ENCODE measurements at places on chromosomes 12 and 14. TPM values are rescaled to one million over a fixed set of nuclear protein-coding genes. Genes with fewer than 3 reads are reported as not detected.

DNA sequence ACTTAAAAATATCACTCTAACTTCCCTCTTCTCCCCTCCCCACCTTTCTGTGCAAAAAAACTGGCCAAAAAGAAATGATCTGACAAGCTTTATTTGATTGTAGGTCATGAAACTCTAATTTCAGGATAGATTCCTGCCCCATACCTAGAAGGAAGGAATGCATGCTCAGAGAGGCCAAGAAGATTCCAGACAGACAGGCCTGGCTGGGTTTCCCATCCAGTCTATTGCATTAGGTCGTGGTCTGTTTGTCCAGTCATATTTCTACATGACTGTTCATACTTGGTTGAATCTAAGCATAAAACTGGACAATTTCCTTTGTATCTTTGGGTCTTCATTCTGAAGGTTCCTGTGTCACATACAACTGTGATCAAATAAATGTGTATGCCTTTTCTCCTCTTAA, 20.0 kb upstream of the SLC15A5 start:
- H3K36me3 ChIP-seq = no peaks in the 10 kb centered on the region
- H3K4me1 ChIP-seq = no peaks in the 10 kb centered on the region
- no peak for DNase-seq
- no peaks in the 10 kb centered on the region for H3K27me3 ChIP-seq

DNA sequence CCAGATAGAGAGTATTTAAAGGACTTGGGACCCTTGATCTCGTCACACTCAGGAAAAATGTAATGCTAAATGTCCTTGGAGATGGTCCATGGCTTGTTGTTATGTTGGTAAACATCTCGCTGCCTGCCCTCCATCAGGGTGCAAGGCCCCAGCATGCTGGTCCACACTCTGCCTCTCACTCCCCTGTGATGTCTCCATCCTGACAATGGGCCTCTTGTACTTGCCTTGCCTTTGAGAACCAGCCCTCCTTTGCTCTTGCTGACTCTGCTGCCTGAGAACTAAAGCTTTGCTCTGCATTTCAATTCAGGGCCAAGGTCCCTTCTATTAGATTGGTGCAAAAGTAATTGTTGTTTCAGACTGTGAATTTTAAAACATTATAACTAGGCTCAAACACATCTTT, 131.0 kb upstream of the LMNTD1 start:
- no peak for DNase-seq
- H3K27me3 ChIP-seq = peaks cover under 1% of the 10 kb centered on the region
- H3K27ac ChIP-seq = no peak overlapping the region
- H3K4me1 ChIP-seq = no peaks in the 10 kb centered on the region
- H3K36me3 ChIP-seq = no peaks in the 10 kb centered on the region
- no peak overlapping the region for H3K4me3 ChIP-seq

GRCh38 chr14:50531595-50532501, 521 bp downstream of the MAP4K5 start:
- peak overlapping the region; percentile 58 for H3K27ac ChIP-seq
- peaks cover 1% of the 10 kb centered on the region for H3K36me3 ChIP-seq
- no peaks in the 10 kb centered on the region for H3K27me3 ChIP-seq
- DNase-seq = peak; percentile 44
- H3K4me1 ChIP-seq = peaks cover 42% of the 10 kb centered on the region
- H3K4me3 ChIP-seq = peak overlapping the region; percentile 85

- peaks cover 3% of the 10 kb centered on the region for H3K36me3 ChIP-seq
- no peak overlapping the region for H3K4me3 ChIP-seq
- no peaks in the 10 kb centered on the region for H3K27me3 ChIP-seq
- no peak for DNase-seq
- no peaks in the 10 kb centered on the region for H3K4me1 ChIP-seq
- no peak overlapping the region for H3K27ac ChIP-seq
Measured at GRCh38 chr14:102424520-102424919, 61.8 kb downstream of the TECPR2 start.

DNA sequence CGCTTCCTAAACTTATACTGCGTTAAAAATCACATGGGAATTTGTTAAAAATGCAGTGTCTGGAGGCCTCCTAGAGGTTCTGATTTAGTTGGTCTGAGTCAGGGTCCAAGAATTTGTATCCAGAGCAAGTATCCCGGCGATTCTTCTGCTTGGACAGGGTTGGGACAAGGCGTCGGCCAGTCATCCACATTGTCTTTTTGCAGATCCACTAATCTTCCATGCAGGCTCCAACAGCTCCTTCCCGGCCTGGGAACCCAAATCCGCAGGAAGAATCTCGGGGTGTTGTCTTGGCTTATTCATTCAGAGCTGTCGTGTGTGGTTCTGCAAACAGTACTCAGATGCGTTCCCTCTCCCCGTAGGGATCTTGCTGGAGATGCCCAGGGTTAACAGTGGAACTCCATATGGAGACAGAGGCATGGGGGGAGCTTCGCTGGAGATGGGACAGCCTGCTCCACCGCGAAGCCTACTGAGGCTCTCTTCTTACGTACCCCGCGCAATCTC, 25.3 kb downstream of the GPRC5D start:
- H3K27ac ChIP-seq = no peak overlapping the region
- no peak overlapping the region for H3K4me3 ChIP-seq
- no peaks in the 10 kb centered on the region for H3K36me3 ChIP-seq

GRCh38 chr12:96219700-96220206, 25.6 kb downstream of the ELK3 start:
- DNase-seq = peak; percentile 36
- no peak overlapping the region for H3K4me3 ChIP-seq
- H3K36me3 ChIP-seq = peaks cover 37% of the 10 kb centered on the region
- no peaks in the 10 kb centered on the region for H3K27me3 ChIP-seq
- peaks cover 53% of the 10 kb centered on the region for H3K4me1 ChIP-seq
- H3K27ac ChIP-seq = peak overlapping the region; percentile 14

DNA sequence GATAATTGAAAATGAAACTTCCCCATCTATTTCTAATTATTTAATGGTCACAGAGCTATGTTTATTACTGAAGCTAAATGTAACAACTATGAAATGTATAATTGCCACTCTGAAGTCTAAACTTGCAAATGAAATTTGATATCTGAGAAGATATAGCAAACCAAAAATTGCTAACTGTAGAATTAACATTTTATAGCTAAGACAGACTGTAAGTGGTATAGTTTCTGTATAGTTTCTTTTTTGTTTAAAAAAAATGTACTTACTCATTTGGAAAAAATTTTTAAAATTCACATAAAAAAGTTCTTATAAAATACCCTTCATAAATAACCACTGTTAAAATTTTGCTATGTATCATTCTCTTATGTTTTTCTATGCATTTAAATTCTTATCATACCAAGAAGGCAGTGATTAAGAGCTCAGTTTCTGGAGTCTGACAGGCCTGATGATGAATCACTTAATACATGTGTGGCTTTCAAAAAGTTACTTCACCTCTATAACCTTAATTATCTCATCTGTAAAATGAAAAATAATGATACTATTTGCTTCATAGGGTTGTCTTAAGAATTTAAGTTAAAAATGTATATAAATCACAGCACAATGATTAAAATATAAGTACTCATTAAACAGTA, 214.7 kb upstream of the GARIN2 start:
- peaks cover 4% of the 10 kb centered on the region for H3K4me1 ChIP-seq
- no peak for DNase-seq
- no peak overlapping the region for H3K27ac ChIP-seq

DNA sequence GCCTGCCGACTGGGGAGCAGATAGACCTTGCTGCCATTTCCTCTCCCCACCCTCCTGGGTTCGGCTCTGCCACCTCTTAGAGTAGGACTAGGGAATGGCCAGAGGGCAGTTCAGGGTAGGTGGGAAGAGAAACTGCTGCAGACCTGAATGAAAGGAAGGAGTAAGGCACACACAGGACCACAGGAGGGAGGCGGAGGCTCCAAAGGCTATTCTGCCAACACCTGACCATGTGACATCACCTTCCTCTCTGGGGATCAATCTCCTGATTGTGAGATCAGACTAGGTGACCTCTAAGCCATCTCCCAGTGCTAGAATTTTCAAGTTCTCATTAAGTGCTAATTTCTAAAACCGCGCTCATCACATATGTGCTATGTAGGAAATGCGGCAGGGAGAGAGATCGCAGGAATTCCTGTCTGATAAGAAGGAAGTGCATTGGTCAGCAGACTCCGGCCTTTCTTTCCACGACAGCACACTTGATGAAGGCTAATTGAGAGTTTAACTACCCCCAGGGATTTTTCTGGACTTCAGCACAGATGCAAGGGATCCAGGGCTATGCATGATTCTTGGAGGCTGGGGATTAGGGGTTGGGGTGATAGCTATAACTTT, 11.5 kb upstream of the TSPAN11 start:
- no peak for DNase-seq
- H3K4me3 ChIP-seq = no peak overlapping the region
- no peak overlapping the region for H3K27ac ChIP-seq

- no peaks in the 10 kb centered on the region for H3K36me3 ChIP-seq
- H3K4me3 ChIP-seq = no peak overlapping the region
- no peak overlapping the region for H3K27ac ChIP-seq
- DNase-seq = no peak
Measured at GRCh38 chr12:41466300-41466699, 278.2 kb downstream of the PDZRN4 start.

The EIF2S3B gene
- 2.3 TPM for total RNA-seq

The AICDA gene
- total RNA-seq = not detected

The SYCP3 gene
- 0.07 TPM for total RNA-seq

The OR10A7 gene
- not detected for total RNA-seq

The GALNT8 gene
- 1.3 TPM for total RNA-seq

Data from activated CD4-positive, alpha-beta memory T cell treated with anti-CD3 and anti-CD28 coated beads for 36 hours (primary cell).